Cardiac muscle cell (in vitro differentiated cells and primary cell): ENCODE measurements at places on chromosomes 2 and 18. TPM values are rescaled to one million over a fixed set of nuclear protein-coding genes. Genes with fewer than 3 reads are reported as not detected.

- no peak for DNase-seq
Observed at GRCh38 chr2:221034973-221035372, 537.1 kb downstream of the EPHA4 start.

The C1GALT1C1L gene
- polyA plus RNA-seq = 0.65 TPM in 1 of 2 replicates, not detected in the other

DNA sequence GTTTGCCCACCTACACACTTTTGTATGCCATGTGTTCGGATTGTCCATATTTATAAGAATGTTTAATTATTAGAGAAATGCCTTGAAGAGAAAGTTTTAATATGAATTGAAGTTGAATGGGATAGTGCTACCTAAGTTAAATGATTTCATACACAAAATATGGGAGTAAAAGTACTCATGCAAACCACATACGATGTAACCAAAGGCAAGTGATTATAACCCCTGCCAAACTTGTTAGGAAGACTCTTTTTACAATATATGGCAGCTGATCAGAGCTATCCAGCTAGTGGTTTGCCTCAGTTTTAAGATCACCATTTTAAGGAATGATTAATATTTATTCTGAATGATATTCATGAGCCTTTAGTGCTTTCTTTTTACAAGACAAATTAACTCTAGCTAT, 106.7 kb downstream of the MYO1B start:
- no peak for DNase-seq

DNA sequence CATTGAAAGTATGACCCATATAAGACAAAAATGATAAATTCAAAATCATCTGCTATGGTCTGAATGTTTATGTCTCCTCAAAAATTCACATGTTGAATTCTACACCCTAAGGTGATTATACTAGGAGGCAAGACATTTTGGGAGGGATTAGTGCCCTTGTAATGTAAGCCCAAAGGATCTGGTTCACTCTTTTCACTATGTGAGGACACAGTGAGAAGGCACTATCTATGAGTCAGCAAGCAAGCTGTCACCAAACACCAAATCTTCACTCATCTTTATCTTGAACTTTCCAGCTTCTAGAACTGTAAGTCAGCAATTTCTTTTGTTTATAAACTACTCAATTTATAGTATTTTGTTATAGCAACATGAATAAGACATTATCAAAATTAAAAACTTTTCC, 284.7 kb upstream of the ZC3H15 start:
- peak; percentile 4 for DNase-seq

DNA sequence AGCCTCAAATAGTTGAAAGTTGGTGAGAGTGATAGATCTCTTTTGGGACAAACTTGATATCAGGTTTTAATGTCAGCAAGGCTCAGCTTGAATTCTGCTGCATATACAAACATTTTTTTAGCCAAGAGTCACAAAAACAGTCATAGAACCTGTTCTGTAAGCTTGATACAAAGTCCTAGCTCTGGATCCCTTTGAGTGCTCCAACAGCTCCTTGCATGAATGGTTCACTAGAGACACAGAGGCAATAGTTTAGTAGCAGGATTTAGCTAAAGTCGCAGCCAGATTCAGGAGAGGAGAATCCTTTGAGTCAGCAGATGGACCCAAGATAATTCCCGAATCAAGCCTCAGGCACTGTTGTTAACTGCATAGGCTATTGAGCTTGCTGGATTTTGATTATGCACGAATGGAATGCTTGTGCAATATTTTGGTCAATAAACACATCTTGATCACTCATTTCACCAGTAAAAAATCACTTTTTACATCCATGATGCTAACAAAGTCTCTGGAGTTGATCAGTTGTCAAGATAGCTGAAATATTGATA, 148.6 kb downstream of the KLHL14 start:
- no peak for DNase-seq

DNA sequence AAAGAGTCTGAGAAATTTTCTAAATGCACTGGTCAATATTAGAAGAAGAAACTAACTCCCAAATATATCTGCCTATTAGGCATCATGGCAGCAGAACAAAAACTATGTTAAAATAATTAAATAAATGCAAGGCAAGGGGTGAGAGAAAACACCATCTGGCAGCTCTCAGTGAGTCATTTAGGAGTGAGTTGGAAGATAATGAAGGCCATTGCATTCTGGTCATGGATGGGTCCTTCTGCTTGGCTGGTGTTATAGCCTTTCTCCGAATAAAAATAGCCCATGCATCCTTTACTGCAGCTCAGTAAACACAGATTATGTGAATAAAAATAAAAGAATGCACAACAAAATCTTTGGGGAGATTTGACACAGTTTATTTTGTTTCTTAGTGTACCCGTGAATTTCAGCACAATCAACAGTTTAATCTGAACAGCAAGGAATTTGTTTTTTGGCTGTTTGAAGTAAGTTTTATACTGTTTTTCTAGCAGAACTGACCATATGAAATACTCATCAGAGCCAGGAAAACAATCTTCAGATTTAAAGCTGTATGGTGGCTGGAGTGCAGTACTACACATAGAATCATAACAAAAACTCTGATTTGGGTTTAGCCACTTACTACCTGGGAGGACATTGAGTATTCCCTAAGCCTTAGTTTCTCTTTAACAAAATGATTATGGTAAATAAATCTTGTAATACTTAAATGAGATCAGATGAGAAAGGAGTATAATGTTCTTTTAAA, 225.1 kb upstream of the ITGA4 start:
- DNase-seq = peak; percentile 25

The RPRM gene
- 0.75 TPM in 1 of 2 replicates, not detected in the other for polyA plus RNA-seq

DNA sequence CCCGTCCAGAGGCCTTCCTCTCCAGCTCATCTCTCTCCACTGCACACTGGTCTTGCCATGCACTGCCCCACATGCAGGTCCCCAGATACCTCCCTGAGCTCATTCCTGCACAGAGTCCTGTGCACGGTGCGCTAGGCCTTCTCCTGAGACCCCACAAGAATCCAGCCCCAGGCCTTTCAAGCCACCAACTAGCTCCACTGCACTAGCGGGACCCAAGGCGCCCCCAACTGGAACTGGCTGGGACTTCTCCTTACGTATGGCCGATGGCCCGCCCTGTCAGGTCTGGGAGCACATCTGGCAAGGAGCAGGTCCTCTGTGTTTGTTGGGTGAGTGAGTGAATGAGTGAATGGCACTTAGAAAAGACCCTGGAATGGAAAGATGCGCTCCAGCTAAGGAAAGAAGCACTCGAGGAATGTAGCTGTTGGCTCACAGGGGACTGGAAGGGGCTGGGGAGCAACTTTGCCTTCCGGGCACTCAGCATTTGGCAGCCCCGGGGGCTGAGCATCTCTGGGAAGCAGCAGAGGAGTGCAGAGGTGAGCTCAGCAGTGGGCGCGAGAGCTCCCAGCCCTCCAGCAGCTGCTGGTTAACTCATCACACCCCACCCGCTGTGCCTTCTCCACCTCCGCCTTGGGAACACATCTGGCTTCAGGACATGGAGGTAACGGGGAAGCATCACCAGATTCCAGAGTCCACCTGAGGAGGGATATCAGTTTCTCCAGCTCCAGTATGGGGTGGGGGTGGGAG, 223.1 kb downstream of the GLI2 start:
- peak; percentile 16 for DNase-seq

DNA sequence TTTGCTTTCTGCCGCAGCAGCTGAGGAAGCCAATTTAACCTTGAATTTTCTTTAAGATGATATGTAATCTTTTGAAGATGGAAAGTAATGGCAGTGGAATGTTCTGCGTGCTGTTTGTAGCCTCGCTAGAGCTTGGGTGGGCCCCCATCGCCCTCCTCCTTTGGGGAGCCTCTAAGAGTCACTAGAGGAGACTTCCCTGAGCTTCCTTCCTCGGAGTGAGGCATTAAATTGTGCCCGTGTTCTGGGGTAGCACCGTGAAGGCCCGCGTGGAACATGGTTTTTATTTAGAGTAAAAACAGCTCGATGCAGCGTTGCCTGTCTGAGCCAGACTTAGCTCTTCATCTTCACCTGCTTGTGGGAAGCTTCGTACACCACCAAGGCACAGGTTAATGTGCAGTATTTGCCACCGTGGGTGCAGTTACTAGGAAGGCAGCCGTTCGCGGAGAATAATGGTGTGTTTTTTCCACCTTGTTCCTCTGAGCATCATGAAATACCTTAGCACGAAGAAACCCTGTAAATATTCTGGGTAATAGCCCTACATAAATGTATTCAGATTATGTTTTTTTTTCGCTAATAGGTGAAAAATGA, 38.5 kb downstream of the NCK2 start:
- DNase-seq = no peak

DNA sequence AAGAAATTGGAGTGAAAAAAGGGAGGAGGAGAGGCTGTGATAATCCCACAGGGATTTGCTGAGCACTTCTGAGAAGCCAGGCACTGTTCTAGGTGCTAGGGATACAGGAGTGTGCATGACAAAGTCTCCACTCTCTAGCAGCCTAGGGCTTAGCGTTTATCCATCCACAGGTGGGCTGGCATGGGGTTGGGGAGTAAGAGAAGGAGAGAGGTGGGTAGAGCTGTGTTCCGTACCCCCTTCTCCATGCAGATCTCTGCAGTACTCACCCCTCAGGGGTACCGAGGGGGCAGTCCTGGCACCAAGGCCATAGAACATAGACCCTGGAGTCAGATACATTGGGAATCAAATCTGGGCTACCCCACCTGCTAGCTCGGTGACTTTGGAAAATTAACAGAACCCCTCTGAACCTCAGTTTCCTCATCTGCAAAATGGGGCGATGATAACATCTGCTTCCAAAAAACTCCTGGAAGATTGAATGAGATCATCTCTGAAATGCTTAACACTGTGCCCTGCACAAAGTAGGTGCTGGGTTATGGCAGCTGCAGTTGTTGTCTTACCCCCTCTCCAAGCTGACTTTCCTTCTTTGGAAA, 18.6 kb downstream of the FOSL2 start:
- no peak for DNase-seq

GRCh38 chr2:12008425-12009061, 262.1 kb downstream of the LPIN1 start:
- DNase-seq = no peak

The CLHC1 gene
- polyA plus RNA-seq = 8.9 and 19.7 TPM in 2 replicates

- DNase-seq = no peak
Observed at GRCh38 chr2:65901756-65902155, 469.4 kb upstream of the SPRED2 start.

- no peak for DNase-seq
Observed at GRCh38 chr2:173351879-173352278, 2.8 kb upstream of the CDCA7 start.

DNA sequence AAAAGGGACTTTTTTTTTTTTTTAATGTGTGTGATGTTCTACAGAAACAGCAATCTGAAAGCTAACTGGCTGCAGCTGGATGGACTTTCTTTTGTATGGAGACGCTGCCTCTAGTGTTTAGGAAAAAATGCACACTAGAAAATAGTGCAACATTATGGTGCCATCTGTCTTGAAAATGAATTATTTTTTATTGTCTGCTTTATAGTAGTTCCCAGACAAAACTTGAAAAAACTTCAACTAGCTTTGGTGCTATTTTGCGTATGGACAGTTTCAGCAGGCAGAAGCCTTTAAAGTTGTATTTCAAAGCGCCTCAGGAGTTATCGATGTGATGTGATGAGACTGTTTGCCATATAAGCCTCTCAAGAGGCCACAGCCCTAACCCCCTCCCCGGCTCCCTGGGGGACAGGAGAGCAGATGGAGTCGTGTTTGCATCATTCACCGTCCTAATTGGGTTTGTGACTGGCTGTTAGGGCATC, 86.9 kb downstream of the LTBP1 start:
- peak; percentile 56 for DNase-seq

GRCh38 chr2:239318151-239318611, 82.6 kb downstream of the HDAC4 start:
- no peak for DNase-seq

The NMUR1 gene
- polyA plus RNA-seq = not detected in 2 replicates

The FAP gene
- polyA plus RNA-seq = not detected in 2 replicates

The CCDC74B gene
- polyA plus RNA-seq = 7.8 and 10.9 TPM in 2 replicates

DNA sequence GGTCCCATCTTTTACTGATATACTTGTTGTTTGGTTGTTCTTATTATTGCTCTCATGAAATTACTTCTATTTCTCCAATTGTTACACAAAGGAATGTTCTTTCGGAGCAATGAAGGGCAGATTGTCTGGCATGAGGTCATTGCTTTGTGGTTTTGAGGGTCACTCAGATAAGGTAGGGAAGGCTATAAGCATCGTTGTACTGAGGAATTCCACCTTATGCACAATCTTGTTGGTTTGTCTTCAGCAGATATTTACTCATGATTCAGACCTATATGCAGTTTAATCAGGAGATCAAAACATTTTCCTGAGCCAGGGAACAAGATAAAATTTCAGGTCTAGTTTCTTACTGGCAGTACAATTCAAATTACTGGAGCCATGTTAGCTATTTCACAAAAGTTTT, 163.0 kb upstream of the SPHKAP start:
- no peak for DNase-seq

DNA sequence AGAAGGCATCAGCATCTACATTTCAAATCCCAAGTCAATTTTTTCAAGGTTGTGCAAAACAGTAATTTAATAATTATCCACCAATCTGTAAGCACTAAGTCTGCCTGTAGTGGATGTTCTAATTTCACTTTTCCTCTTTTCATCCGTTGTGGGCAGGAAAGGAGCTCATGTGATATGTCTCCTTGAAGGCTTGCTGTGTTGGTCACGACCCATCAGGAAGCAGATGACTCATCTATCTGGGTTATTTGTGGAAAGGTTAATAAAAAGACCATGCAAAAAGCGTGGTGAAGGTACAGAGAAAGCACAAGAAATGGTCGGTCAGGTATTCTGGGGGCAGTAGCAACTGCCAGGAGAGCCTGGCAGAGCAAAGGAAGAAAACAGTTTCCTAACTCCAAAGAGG, 476.7 kb upstream of the RAB6C start:
- DNase-seq = no peak

GRCh38 chr2:197195518-197195917, 115.1 kb downstream of the ANKRD44 start:
- no peak for DNase-seq

The GATA6 gene
- polyA plus RNA-seq = 104 and 126 TPM in 2 replicates

GRCh38 chr2:74074487-74074886, 73.2 kb downstream of the BOLA3 start:
- no peak for DNase-seq

GRCh38 chr2:28620801-28621171, 124.9 kb downstream of the PLB1 start:
- no peak for DNase-seq

DNA sequence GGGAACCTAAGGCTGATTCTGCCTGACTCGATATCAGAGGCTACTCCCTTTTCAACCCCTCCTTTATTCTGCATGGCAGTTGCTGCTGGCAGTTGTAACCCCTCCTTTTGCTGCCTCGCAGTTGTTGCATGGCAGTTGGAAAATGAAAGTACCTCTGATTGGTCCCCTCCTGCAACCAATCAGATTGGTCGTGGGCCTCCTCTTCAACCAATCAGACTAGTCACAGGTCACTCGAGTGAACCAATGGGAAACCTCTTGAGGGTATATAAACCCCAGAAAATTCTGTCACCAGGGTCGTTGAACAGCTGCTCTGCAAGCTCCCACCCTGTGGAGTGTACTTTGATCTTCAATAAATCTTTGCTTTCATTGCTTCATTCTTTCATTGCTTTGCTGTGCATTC, 294.3 kb upstream of the SLC8A1 start:
- DNase-seq = no peak

DNA sequence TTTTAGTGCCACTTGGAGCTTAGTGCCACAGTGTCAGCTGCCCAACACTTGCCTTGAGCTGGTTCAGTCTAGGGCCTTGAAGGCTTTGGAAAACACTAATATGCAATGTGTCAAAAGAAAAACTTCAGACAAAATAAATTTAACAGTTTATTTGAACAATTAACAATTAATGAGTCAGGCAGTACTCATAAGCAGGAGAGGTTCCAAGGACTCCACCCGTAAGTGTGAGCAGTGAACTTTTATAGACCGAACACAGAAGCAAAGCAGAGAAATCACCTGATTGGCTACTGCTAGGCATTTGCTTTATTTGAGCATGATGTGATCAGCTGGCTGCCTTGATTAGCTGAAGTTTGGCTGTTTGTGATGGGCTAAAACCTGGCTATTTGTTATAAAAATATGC, 49.5 kb upstream of the TBC1D8 start:
- DNase-seq = peak; percentile 6

- DNase-seq = peak; percentile 18
Observed at GRCh38 chr2:191249156-191249813, 4.1 kb downstream of the MYO1B start.
